ENCODE measurements at places on chromosomes 6 and 20. TPM values are rescaled to one million over a fixed set of nuclear protein-coding genes. Genes with fewer than 3 reads are reported as not detected.

GRCh38 chr20:57412347-57413029, 21.3 kb downstream of the RBM38 start:
- no peak for DNase-seq

DNA sequence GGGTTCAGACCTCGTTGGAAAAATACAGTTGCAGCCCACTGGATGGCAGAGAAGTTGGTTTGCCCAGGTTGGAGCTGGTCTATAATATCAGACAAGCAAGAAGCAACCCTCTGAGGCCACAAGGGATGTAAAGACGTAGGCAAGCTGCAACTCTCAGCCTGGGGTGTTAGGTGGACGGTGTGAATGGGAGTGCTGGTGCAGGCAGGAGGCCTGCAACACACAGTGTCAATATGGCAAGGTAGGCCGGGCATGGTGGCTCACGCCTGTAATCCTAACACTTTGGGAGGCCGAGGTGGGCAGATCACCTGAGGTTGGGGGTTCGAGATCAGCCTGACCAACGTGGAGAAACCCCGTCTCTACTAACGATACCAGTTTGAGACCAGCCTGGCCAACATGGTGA, 10.5 kb downstream of the VPS16 start:
- no peak for DNase-seq

SPTLC3 gene
- polyA plus RNA-seq = 2.9 TPM

GID8 gene
- polyA plus RNA-seq = 31.2 TPM

C6orf47 gene
- polyA plus RNA-seq = 11.4 TPM

DNA sequence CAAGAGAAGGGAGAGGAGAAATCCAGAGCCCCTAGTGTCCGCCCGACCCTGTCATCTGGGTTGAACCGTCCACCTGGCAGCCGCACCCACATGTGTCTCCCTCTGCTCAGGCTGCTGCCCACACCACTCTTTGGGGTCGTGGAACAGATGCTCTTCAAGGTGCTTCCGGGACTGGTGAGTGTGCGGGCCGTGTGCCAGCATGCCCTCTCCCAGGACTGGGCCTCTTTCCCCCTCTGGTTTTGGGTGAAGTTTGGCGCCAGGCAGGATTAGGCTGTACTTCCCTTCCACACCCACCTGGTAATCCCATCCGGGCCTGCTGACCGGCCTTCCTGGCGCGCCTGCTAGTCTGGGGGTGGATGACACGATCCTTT, 7.9 kb downstream of the BPIFB3 start:
- DNase-seq = no peak

BCAS1 gene
- 8.0 TPM for polyA plus RNA-seq

- no peak for DNase-seq
Measured at GRCh38 chr6:106501960-106502371, 127.3 kb downstream of the RTN4IP1 start.

- no peak for DNase-seq
Measured at GRCh38 chr6:124742971-124743370, 219.3 kb upstream of the RNF217 start.

DEFB124 gene
- polyA plus RNA-seq = 0.59 TPM

FAM229B gene
- 21.5 TPM for polyA plus RNA-seq

XKR7 gene
- polyA plus RNA-seq = 0.07 TPM

HLA-DPB1 gene
- polyA plus RNA-seq = 7.2 TPM

- DNase-seq = no peak
Measured at GRCh38 chr6:252775-253535, 39.3 kb upstream of the DUSP22 start.

- peak; percentile 20 for DNase-seq
Measured at GRCh38 chr6:133360194-133360593, 119.0 kb downstream of the EYA4 start.

DNA sequence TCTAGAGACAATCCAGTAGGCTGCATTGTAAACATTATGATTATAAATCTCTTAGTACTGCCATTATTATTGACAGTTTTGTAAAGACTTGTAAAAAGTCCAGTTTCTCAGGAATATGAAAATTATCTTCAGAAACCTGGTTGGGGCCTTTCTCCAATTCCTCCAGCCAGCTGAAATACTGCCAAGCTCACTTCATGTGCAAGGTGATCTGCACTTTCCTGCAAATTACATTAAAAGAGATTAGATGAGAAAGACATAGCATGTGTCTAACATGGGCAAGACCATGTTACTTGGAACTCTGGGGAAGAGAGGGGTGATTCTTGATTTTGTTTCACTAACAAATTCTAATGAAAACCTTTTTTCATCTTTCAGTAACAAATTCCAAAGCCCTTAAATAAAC, 24.0 kb downstream of the PGM3 start:
- DNase-seq = no peak

DNA sequence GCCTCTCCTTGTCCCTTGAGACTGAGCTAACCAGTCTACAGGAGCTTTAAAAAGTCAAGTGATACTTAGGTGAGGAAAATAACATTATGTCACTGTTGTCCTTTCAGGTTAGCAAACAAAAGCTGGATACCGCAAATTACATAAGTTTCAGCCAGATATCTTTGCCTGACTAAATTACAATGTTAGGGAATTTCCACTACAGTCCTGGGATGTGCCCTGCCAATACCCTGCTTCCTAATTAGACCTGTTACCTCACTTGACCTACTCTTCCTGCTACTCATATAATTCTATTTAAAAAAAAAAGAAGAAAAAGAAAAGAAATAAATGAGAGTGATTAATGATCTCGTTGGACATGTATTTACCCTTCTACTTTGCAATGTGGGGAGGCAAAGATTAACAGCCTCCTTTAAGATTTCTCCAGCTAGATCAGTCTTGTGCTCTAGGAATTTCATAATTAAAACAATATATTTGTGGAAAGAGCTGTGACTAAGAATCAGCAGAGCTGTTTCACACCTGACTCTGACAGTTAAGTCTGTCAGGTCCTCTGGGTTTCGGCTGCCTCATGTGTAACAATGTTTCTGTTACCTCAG, 318.9 kb downstream of the HDGFL1 start:
- DNase-seq = no peak

RING1 gene
- 31.2 TPM for polyA plus RNA-seq

RAET1G gene
- polyA plus RNA-seq = 0.21 TPM

- no peak for DNase-seq
Measured at GRCh38 chr20:24584538-24585356, 115.3 kb downstream of the SYNDIG1 start.

GRCh38 chr6:33189625-33190448, 2.4 kb downstream of the COL11A2 start:
- peak; percentile 71 for DNase-seq

ADAM33 gene
- 107 TPM for polyA plus RNA-seq

GRCh38 chr6:105936972-105937371, 149.2 kb upstream of the PRDM1 start:
- DNase-seq = no peak

- no peak for DNase-seq
Measured at GRCh38 chr6:22141241-22141745, 155.5 kb downstream of the PRL start.

BTN1A1 gene
- polyA plus RNA-seq = 0.09 TPM

GATA5 gene
- not detected for polyA plus RNA-seq

DNA sequence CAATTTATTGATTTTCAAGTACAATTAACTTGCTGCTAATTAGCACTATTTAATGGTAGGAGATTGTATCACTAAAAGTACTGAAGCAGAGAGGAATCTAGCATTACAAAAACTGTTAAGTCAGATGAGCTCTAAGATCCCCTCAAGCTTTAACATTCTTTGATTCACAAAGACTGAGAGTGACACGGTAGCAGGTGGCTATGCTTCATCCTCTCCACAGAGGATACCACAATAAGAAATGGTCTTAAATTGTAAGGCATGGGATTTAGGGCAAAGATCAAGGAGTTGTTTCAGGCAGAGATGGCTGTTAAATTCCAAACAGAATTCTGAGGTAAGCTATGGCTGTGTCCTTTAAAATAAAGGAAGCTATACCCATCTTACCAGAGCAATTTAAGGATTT, 67.8 kb upstream of the BEND6 start:
- DNase-seq = no peak

ARMH2 gene
- polyA plus RNA-seq = not detected

DNA sequence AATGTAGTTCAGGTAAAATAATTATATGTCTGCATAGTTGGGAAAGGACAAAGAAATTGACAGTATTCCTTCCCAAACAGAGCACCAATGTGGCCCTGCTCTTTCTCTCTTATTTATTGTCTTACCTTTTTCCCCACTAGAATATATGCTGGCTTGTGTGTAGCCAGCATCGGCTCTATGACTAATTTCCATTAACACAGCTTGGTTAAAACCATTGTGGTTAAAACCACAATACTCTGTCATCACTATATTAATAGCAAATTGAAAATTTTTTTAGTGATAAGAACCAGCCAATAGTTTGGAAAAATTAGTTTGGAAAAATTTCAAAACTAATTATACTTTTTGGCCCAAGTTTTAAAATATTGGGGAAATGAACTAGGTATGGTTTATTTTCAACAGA, 535.1 kb downstream of the UTRN start:
- no peak for DNase-seq

BIRC7 gene
- polyA plus RNA-seq = not detected

GRCh38 chr6:98514073-98514720, 320.2 kb upstream of the POU3F2 start:
- DNase-seq = no peak

OTOR gene
- 0.27 TPM for polyA plus RNA-seq

DNA sequence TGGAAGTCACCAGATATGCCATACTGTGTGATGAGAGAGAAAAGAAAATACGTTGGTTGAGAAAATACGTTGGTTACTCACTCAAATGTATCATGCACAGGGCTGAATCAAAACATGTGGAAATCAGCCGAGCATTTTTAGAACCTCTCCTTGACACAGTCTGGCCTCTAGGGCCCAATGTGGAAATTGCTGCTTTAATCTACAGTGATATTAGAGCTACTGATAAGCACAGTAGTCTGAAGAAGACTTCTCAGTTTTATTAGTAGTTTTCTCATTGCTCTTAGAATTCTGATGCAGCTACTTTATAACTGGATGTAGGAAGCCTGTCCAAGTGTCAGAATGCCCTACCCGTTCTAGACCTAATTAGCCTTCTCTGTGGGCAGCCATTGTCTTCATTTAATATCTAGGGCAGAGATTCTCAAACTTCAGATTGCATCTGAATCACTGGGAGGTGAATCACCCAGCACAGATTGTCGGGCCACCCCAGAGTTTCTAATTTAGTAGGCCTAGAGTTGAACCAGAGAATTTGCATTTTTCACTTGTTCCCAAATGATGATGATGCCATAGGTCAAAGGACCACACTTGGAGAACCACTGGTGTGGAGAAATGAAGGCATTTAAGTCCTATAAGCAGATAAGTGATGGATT, 229.1 kb downstream of the PLCB1 start:
- DNase-seq = no peak

DNA sequence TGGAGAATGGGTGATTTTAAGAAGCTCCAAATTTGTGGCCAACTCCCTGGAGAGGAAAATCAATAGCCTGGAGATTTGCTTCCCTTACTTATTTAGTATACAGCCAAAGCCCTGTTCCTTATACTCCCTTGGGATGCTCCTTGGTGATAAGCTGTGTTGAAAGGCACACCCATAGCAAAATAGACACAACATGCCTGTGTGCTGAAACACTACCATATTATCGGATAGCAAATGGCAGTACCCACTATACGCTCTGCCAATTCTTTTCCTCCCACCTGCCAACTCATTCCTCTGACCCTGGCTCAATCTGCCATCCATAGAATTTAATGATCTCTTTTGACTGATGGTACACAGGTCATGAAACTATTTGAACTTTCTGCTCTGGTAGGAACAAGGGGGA, 98.2 kb downstream of the CLIC5 start:
- no peak for DNase-seq

PTK6 gene
- polyA plus RNA-seq = 0.15 TPM

KIZ gene
- 13.1 TPM for polyA plus RNA-seq
